Subcutaneous preadipocyte (primary cell): ENCODE measurements at places on chromosomes 5 and 9. TPM values are rescaled to one million over a fixed set of nuclear protein-coding genes. Genes with fewer than 3 reads are reported as not detected.

REEP2 gene
- 2.2 and 4.8 TPM in 2 replicates for total RNA-seq

IL17B gene
- total RNA-seq: not detected in 2 replicates

IL3 gene
- not detected in 2 replicates for total RNA-seq

GARIN3 gene
- not detected in 2 replicates for total RNA-seq

LHX3 gene
- total RNA-seq: not detected in 2 replicates

PLPP7 gene
- 7.8 and 13.6 TPM in 2 replicates for total RNA-seq

PCA3 gene
- total RNA-seq: under 0.01 TPM in 2 replicates

SLC45A2 gene
- total RNA-seq: 0.20 and 0.37 TPM in 2 replicates

LRRC19 gene
- not detected in 2 replicates for total RNA-seq

SOX30 gene
- total RNA-seq: under 0.01 TPM in 1 of 2 replicates, not detected in the other

CCL27 gene
- total RNA-seq: not detected in 2 replicates

ACSL6 gene
- total RNA-seq: not detected in 2 replicates

IFNK gene
- not detected in 2 replicates for total RNA-seq

THBS4 gene
- 0.37 and 0.59 TPM in 2 replicates for total RNA-seq

CCL28 gene
- total RNA-seq: 1.4 and 1.5 TPM in 2 replicates

FGF18 gene
- total RNA-seq: not detected in 2 replicates

BRD3OS gene
- total RNA-seq: 19.1 and 22.5 TPM in 2 replicates

BHMT2 gene
- 5.1 and 5.3 TPM in 2 replicates for total RNA-seq

STRBP gene
- 2.2 and 2.9 TPM in 2 replicates for total RNA-seq

ABO gene
- total RNA-seq: not detected in 2 replicates

ENG gene
- 31.6 and 40.7 TPM in 2 replicates for total RNA-seq

TTC39B gene
- 8.2 and 9.6 TPM in 2 replicates for total RNA-seq

FBP2 gene
- under 0.01 TPM in 1 of 2 replicates, not detected in the other for total RNA-seq

PHF24 gene
- total RNA-seq: not detected in 2 replicates

DCANP1 gene
- not detected in 2 replicates for total RNA-seq

LHX6 gene
- under 0.01 TPM in 1 of 2 replicates, not detected in the other for total RNA-seq

MYMK gene
- total RNA-seq: not detected in 2 replicates

PCDHB9 gene
- total RNA-seq: under 0.01 TPM in 2 replicates

LHFPL2 gene
- total RNA-seq: 18.7 and 24.8 TPM in 2 replicates

SMIM3 gene
- total RNA-seq: 101 and 126 TPM in 2 replicates

ANKRD33B gene
- 4.4 and 5.9 TPM in 2 replicates for total RNA-seq

GABRA6 gene
- total RNA-seq: not detected in 2 replicates

PCDHGC3 gene
- total RNA-seq: 50.2 and 61.0 TPM in 2 replicates

AIF1L gene
- 0.20 and 0.37 TPM in 2 replicates for total RNA-seq

SLIT3 gene
- 2.9 TPM in 2 replicates for total RNA-seq

GRK6 gene
- 19.5 and 33.2 TPM in 2 replicates for total RNA-seq

SLC2A8 gene
- total RNA-seq: 0.37 and 1.2 TPM in 2 replicates

GMCL2 gene
- total RNA-seq: not detected in 2 replicates

HSPB3 gene
- total RNA-seq: not detected in 2 replicates

BARHL1 gene
- total RNA-seq: not detected in 2 replicates

SPATA31E1 gene
- total RNA-seq: 0.37 and 0.59 TPM in 2 replicates

KCNMB1 gene
- not detected in 2 replicates for total RNA-seq

GRM6 gene
- total RNA-seq: not detected in 2 replicates

SUSD1 gene
- 6.3 and 7.7 TPM in 2 replicates for total RNA-seq

TSSK1B gene
- under 0.01 and 0.20 TPM in 2 replicates for total RNA-seq

CDX1 gene
- not detected in 2 replicates for total RNA-seq

BAAT gene
- under 0.01 TPM in 1 of 2 replicates, not detected in the other for total RNA-seq
